Osteocyte (in vitro differentiated cells): ENCODE measurements at places on chromosomes 6 and 20. TPM values are rescaled to one million over a fixed set of nuclear protein-coding genes. Genes with fewer than 3 reads are reported as not detected.

DNA sequence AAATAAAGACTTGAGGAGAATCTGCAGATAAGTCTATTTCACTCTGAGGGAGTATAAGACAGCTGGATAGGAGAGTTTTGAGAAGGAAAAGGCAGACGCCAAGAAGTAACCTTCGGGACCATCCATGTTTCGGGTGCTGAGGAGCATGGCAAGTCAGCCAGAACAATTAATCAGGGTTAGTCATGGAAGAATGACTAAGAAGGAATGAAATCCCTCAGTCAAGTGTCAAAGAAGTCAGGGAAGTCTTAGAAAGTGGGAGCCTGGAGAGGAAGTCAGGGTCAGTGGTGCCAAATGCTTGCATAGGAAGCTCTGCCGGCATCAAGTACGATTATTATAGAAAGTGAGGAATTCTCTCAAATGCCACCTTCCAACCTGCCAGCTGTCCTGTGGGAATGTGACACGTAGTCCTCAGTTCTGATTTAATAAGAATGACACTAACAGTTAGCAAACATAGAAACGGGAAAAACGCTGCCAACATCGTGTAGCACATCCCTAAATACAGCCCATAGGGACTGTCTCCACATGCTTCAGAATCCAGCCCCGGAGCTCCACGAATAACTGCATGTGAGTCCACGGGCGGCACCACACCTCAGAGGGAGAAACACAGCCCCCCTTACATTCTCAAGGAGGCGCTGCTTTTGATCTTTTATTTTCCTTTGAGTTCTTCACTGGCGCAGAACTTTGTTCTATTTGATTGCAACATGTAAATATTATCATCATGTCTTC, 602.7 kb downstream of the PRKN start:
- DNase-seq, result no peak

- no peak for DNase-seq
These were observed 42.2 kb upstream of the ADTRP start for GRCh38 chr6:11820821-11821220.

DNA sequence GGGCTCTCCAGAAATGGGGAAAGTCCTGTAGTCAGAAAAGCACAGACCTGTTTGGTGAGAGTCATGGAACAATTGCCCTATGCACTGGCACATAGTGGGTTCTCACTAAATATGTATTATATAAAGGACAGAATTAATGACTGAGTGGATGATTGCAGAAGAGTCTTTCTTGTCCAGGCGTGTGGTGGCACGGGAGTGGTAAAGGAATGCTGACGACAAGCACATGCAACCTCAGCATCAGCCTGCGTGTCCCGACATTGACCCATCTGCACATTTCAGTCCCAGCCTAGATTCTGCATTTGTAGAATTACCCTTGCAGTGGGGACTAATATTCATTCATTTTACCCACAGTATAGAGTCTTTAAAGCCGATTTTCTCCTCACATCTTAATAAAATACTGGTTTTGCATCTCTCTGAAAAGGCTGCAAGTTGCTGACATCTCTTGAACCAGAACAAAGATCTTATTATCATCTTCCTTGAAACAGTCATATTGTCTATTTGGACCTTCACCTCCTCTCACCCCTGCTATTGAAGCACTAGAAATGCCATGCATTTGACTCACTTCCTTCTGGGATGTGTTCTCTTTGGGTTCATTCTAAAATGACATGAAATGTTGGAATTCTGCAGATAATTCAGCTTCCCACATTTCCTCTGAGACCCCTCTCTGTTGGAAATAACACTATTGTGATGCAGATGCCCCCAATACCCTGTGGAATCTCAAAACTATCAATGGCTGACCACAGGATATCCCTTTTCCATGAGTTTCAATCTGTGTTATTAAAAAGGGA, 883.6 kb upstream of the FLRT3 start:
- DNase-seq, result no peak

BEND3 gene
- total RNA-seq, result 4.4 and 4.5 TPM in 2 replicates

DEF6 gene
- 0.52 and 0.59 TPM in 2 replicates for total RNA-seq

- DNase-seq, result no peak
These were observed 38.6 kb upstream of the SENP6 start for GRCh38 chr6:75563032-75563431.

GRCh38 chr6:39256294-39256940, 27.1 kb upstream of the KCNK5 start:
- no peak for DNase-seq

FNDC11 gene
- 0.13 and 0.34 TPM in 2 replicates for total RNA-seq

- no peak for DNase-seq
These were observed 84.2 kb upstream of the E2F3 start for GRCh38 chr6:20317430-20317829.

DNA sequence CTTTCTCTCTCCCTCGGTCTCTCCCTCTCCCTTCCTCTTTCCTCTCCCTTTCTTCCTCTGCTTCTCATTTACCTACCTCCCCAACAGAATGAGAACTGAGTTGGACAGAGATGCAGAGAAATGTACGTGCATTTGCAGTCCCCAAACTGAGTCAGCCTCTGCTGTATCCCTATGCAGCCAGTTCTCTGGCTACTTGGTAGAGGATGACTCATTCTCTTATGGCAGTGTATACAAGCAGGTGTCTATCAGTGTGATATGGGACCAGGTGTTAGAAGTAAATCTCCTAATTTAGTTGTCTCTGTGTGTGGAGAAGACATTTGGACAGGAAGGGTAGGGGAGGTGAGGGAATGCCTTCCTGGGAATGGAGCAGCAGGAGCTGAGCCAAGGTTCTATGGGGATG, 470.8 kb downstream of the CD109 start:
- no peak for DNase-seq
